EH (cell line): ENCODE measurements at places on chromosomes 5 and 9.

- no peak for DNase-seq
These were observed 497.0 kb upstream of the GRAMD2B start for GRCh38 chr5:125926172-125926571.

- peak; percentile 88 for DNase-seq
These were observed 149.3 kb upstream of the MTAP start for GRCh38 chr9:21653091-21653490.

GRCh38 chr9:75069171-75069570, 18.8 kb downstream of the NMRK1 start:
- DNase-seq: no peak

DNA sequence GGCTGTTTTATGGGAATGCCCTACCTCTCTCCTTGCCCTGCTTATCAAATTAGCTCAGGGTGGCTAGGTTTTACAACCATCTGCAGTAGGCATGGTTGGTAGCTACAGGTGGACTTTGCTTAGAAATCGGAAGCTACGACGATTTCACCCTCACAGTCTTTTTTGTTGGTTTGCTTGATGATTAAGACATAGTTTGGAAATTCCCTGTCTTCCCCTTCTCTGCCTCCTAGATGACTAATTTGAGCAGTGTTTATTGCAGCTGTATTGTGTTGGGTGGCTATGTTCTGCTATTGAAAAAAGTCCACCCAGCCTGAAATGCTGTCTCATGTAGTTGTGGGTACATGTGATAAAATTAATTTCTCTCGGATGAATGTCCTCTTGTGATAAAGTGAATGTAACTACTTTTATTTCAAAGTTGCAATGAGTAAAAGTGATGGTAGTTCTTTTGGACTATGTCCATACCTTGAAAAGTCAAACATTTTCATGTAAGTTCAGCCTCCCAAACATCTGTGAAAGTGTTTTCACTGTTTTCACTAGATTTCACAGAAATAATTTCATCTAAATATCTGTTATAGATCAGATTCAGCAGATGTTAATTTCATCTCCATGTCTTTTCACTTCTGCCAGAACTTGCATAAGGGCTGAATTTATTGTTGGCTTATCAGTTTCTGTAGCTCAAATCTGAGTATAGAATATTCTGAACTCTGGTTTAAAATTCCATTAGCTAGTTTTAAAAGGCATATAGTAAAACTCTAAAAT, 37.3 kb upstream of the FYB1 start:
- peak; percentile 62 for DNase-seq

DNA sequence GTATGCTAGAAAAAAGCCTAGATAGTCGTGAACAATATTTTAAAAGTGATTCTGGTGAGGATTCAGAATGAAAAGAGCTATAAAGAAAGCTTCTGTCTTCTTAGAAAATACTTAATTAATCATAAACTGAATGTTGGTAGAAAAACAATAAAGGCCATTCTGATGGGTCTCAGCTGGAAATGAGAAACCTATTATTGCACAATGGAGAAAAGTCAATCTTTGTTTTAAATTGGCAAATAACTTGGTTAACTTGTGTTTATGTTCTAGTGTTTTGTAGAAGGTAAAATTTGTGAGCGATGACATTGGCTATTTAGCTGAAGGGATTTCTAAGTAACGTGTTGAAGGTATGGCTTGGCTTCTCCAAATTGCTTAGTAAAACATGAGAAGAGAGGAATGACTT, 74.1 kb upstream of the TMED7 start:
- DNase-seq: no peak
